NCI-H774 (cell line): ENCODE measurements at places on chromosomes 7 and 10.

GRCh38 chr10:117268258-117268657 is 27.3 kb downstream of the SLC18A2 start:
- DNase-seq = no peak

- DNase-seq = no peak
Measured at GRCh38 chr7:136049818-136050461, 72.8 kb upstream of the MTPN start.

DNA sequence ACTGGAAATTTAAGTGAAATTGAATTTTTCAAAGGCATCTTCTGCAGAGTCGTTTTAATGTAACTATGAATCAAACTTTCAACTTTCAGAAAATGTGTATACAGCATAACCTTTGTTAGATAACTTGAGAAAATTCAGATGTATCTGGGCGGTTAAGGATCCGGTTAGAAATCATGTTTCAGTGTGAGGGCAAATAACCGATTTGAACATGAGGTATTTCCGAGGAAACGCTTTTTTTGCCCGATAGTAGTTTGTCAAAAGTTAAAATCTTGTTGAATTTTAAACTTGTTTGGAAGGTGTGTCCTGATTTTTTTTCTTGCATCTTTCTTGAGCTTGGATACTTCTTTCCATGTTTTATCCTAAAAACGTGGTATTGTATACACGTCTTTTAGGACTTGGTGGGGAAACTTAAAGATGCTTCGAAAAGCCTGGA is 1.3 kb upstream of the BMI1 start:
- DNase-seq = no peak

DNA sequence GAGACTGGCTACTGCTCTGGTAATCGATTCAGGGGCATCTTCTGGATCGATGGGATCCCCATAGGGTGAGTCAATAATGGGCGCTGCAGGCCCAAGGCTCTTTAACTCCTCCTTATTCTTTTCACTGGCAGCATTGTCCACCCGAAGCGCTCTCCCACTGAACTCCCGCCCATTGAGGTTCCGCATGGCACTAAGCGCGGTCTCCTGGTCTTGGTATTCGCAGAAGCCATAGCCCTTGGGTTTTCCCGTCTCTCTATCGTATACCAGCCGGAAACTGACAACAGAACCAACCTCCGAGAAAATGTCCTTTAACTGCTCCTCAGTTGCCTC is 285 bp downstream of the CSTF2T start:
- peak; percentile 40 for DNase-seq

GRCh38 chr7:16404636-16405035 is 16.7 kb downstream of the CRPPA start:
- no peak for DNase-seq

GRCh38 chr10:121532292-121532864 is 65.9 kb downstream of the FGFR2 start:
- no peak for DNase-seq

GRCh38 chr7:16919440-16919839 is 37.7 kb upstream of the AGR3 start:
- no peak for DNase-seq

DNA sequence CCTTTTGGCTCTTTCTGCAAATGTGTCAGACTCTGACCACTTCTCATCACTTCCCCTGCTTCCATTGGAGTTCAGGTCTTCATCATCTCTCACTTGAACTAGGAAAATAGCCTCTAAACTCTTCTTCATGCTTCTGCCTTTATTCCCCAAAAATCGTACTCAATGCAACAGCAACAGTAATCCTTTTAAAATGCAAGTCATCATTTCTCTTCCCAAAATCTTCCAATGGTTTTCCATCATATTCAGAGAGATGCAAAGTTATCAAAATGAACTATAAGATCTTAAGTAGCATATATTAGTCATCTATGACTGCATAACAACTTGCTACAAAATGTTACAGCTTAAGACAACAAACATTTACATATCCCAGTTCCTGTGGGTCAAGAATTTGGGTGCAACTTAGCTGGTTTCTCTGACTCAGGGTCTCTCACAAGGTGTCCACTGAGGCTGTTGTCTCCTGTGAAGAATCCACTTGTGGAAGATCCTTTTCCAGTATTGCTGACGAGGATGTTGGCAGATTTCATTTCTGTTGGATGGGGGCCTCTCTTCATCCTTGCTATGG is 31.0 kb upstream of the ETV1 start:
- no peak for DNase-seq

- no peak for DNase-seq
Measured at GRCh38 chr10:132659206-132660091, 121.9 kb downstream of the INPP5A start.

GRCh38 chr10:110750931-110751330 is 106.8 kb downstream of the RBM20 start:
- DNase-seq = no peak

- DNase-seq = no peak
Measured at GRCh38 chr10:81034383-81034782, 496.7 kb downstream of the SH2D4B start.

DNA sequence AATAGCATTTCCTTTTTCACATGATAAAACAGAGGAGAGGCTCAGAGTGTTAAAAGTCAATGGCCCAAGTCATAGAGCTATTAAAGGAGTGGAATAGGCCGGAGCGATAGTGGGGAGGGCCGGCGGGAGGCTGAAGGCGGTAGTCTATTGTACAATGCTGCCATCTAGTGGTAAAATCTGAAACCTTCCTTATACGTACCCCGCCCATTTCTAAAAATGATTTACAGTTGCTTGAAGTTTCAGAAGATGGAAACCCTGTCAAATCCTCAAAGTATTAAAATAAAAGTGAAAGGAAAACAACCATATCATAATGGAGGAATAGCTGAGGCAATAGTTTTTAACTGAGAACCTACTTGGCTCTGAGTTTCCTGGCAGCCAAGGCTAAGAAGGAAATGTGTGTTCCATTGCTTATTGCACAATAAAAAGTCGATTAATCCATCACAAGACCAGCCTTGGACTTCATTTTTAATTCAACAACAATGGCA is 209.1 kb downstream of the CCSER2 start:
- DNase-seq = peak; percentile 22

- no peak for DNase-seq
Measured at GRCh38 chr10:124882313-124882712, 59.6 kb upstream of the ZRANB1 start.

- no peak for DNase-seq
Measured at GRCh38 chr7:90625051-90625450, 28.9 kb downstream of the CDK14 start.

DNA sequence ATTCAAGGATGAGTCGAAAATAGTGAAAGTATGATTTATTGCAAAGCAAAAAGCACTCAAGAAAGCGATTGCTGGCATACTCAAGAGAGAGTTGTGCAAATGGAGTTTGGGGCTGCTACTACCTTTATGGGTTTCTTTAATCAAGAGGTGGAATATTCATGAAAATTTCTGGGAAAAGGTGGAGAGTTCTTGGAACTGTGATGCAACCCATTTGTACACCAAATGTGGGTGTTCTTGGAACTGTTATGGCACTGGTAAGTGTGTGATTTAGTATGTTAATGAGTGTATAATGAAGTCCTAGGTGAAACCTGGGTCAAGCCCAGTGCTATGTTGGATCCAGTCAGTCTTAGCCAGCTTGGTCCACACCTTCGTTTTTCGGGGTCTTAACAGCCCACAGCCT is 3.4 kb upstream of the VOPP1 start:
- no peak for DNase-seq

DNA sequence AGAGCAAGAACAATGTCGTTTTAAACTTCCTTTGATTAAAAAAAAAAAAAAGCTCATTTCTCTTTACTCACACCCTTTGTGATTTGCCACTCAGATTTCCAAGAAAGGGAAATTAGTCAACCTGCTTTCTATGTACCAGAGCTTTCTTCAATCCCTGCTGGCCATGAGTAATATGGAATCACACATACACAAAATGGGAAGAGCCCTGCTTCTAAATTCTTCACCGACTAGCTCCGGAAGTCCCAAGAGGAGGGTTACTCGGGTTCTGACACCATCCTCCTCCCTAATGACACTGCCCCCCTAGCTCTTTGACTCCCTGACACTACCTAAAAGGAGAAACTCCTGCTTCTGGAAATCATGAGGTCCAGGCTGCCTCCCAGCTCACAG is 81.8 kb upstream of the SFMBT2 start:
- no peak for DNase-seq

DNA sequence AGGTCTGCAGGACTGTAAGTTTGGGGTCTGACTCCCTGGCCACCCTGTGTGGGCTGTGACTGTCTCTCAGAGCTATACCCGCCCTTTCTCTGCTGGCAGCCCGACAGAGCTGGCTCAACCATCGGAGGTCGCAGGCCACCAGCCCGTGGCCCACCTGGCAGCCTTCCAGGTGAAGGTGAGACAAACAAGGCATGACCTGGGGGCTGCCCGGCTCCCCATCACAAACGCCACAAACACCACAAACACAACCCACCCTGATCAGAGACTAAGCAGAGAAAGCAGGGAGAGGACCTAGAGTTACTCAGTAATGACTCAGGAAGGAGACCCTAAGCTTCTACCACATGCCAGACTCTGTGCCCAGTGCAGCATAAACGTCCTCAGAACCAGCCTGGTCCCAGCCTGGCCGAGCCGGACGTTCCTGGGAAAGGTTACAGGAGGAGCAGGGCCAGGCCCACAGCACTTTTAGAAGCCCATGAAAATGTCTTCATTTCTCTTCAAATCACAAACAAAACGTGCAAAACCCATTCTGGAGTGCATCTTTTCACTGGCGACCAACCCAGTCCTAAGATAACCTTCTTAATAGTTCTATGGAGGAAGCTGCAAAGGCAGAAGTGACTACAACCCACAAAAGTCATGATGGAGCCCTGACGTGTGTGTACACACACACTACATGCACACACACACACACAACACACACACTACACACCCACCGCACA is 66.8 kb downstream of the MKI67 start:
- DNase-seq = no peak

DNA sequence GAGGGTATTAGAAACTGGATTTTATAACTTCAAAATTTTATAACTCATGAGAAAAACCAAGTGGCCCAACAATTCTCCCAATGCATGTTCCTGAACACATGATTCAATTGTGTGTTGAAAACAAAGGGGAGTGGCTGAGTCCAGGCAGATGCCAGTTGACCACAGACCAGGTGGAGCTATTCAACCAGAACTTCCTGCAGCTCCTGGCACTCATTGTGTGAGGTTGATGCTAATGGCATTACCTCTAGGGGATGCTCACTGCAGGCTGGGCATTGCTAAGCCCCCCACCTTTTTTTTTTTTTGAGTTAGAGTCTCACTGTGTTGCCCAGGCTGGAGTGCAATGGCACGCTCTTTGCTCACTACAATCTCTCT is 20.3 kb downstream of the MYOF start:
- DNase-seq = no peak

GRCh38 chr10:12455766-12456165 is 106.4 kb downstream of the CAMK1D start:
- no peak for DNase-seq

DNA sequence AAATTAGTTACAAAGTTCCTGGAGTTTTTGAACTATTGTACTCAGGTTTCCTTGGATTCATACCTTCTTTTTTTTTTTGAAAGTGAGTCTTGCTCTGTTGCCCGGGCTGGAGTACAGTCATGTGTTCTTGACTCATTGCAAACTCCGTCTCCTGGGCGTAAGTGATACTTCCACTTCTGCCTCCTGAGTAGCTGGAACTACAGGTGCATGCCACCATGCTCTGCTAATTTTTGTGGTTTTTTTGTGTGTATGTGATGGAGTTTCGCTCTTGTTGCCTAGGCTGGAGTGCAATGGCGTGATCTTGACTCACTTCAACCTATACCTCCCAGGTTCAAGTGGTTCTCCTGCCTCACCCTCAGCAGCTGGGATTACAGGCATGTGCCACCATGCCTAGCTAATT is 22.3 kb downstream of the MCM10 start:
- no peak for DNase-seq

- no peak for DNase-seq
Measured at GRCh38 chr10:128209862-128210214, 83.6 kb upstream of the MKI67 start.

GRCh38 chr7:136294977-136295376 is 317.8 kb upstream of the MTPN start:
- DNase-seq = no peak

- DNase-seq = no peak
Measured at GRCh38 chr7:155058896-155059295, 11.2 kb upstream of the HTR5A start.

GRCh38 chr10:72784551-72785351 is 92.8 kb downstream of the MCU start:
- no peak for DNase-seq

DNA sequence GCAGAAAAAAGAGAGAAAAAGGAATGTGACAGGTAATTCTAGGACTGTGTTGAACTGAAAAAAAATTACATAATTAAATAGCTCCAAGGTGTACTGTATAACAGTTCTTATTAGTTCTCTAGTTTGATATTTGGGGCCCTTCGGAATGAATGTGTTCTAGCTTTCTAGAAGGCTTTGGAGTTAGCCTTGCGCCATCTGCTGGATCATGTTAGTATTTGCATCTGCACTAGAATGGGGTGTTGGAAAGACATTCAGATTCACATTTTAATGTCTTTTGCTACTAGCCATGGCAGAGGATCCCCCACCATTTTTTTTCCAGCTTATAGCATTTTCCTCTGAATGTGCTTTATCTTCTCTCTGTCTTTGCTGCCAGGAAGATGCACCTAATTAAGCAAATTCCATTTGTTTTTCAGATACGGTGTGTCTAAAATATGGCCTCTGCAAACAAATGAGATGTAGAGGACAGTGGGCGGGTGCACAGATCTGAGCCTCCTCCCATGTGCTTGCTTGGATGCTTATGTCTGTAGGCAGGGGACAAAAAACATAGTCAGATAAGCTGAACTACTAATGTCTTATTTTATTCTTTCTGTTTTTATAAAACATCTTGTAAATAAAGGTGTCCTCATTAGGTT is 238.5 kb downstream of the PHF14 start:
- DNase-seq = peak; percentile 57
